ENCODE measurements at places on chromosomes 6 and 20.
A peak's percentile ranks its signal among the peaks of the same experiment; 100 is the strongest.

GRCh38 chr6:84553527-84553926 lies 210.9 kb downstream of the TBX18 start:
- no peak for DNase-seq

DNA sequence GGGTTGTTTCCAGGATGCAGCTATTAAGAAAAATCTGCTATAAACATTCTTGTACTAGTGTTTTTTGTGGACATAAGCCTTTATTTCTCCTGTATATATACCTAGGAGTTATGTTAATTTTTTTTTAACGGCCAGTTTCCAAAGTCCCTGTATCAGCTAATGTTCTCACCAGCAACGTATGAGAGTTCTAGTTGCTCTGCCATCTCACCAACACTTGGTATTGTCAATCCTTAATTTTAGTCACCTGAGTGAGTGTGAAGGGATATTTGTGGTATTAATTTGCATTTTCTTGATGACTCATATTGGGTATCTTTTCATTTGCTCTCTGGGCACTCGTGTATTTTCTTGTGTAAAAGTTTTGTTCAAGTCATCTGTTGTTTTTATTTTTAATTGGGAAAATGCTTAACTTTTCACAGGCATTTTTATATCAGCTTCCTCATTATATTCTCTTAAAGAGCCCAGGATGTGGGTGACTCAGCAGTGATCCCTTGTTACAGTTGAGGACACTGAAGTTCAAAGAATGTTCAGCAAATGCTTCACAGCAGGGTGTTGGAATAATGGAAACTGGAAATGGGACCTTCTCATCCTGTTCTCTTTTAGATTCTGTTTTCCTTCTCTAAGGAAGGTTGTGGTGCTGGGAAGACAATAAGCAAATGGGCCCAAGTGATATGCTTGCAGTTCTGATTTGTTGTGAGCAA lies 211.7 kb upstream of the PRND start:
- DNase-seq, result no peak

DNA sequence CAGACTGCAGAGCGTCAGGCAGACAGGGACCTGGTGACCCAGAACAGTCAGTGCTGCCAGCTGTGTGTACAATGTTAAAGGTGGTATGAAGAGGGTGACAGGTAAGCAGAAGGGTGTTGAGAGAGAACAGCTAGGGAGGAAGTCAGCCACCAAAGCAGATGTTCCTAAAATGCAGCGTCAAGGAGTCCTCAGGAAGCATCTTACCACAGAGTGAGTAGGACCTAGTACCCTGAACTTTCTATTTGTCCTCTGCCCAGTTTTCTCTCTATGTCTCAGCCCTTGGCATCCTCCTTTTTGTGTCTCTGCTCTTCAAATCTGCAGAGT lies 14.2 kb downstream of the STMND1 start:
- DNase-seq, result no peak

- DNase-seq, result no peak
These were observed 140.3 kb downstream of the SMOC2 start for GRCh38 chr6:168581236-168581635.

- DNase-seq, result no peak
These were observed 122.9 kb upstream of the FOXO3 start for GRCh38 chr6:108437821-108438220.

- no peak for DNase-seq
These were observed 413.7 kb downstream of the QKI start for GRCh38 chr6:163828038-163828795.

GRCh38 chr6:166143011-166143410 lies 24.6 kb downstream of the TBXT start:
- DNase-seq, result no peak

GRCh38 chr6:105616521-105616920 lies 213.6 kb upstream of the PREP start:
- DNase-seq, result no peak

DNA sequence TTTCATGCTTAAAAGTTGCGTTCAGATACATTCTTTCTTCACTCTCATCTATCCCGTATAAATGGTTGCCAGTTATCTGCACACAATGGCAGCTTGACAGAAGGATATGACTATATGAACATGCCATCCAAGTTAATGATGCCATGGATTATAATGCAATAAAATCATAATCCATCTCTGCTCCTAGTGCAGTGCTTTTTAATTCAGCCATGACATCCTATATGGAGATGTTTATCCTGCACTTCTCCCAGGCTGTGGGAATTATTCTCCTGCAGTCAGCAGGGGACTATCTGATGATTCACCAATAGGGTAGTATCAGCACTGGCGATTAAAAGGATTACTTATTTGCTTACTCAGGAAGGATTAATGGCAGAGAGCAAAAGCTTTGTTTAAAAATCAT lies 273.8 kb downstream of the SAMD5 start:
- no peak for DNase-seq

DNA sequence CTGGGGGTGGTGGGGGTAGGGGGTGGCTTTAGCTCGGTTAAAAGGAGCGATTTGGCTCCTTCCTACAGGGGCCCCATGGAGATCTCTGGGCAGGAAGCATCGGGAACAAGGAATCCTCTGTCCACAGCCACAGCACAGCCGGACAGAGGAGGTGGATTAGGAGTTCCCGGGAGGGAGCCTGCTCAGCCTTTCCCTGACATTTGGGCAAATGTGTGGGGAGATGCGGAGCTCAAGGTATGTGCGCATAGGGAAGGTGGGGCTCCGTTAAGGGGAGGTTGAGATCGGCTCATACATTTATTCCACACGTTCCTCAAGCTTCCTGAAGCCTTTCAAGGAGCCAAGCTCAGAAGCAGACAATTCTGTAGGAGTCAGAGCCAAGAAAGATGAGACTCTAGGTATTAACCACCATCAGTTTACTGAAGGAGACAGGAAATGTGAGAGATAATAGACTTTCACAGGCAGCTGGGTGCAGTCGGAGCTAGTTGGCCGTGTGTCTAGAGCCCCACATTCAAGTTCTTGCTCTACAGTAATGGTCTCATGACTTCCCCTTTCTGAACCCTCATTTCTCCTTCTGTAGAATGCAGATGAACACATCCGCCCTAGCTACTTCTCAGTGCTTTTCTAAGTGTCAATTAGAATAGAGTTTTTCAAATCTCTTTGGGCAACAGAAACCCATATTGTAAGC lies 40.8 kb upstream of the EPB41L1 start:
- DNase-seq, result no peak

GRCh38 chr6:157655139-157655538 lies 167.9 kb upstream of the SNX9 start:
- no peak for DNase-seq

DNA sequence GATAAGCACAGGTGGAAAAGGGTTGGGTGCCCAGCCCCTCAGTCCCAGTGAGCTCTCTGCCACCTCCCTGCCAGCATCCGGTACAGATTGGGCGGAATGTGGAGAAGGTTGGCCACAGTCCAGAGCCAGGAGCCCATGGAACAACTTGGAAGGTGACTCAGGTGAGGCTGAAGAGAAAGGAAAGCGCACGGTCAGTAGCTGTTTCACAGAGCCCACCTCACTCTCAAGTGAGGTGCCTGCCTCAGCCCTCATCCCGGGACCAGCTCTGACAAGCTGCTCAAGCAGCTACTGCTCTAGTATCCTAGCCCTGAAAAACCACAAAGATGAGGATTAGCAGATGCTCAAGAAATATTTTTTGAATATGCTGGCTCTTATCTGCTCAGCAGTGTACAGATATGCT lies 1.1 kb upstream of the MMP24OS start:
- no peak for DNase-seq

DNA sequence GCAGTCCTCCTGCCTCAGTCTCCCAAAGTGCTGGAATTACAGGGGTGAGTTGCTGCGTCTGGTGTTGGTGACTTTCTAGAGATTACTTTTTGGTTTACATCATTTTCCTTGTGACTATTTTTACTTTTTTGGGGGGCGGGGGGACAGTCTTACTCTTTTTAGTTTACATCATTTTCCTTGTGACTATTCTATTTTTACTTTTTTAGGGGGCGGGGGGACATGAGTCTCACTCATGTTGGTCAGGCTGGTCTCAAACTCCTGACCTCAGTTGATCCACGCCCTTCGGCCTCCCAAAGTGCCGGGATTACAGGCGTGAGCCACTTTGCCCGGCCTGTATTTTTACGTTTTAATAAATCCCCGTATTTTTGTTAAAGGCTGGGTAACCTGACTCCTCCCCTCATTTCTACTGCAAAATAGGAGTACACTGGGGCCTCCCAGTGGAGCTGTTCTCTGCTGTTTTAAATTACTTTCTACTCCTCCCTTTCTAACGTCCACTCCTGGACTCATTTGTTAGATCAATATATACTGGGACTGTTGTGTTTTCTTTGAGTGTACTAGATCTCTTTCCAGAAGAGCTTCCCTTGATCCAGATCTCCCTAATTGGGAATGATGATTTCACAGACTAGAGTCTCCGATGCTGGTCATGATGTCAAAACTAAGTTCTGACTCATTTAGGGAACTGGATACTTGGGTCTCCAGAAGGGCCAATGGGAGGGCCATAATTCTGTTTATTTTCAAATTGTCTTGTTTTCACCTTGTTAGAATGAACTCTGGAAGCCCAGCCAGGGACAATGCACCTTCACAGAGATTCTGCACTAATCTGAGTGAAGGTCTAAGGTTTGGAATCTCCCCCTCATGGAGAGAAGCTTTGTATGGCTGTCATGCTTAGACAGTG lies 9.2 kb downstream of the HSPA1B start:
- peak; percentile 39 for DNase-seq

- no peak for DNase-seq
These were observed 252.3 kb downstream of the NKAIN2 start for GRCh38 chr6:124055963-124056362.

- DNase-seq, result no peak
These were observed 33.6 kb upstream of the GMPR start for GRCh38 chr6:16204653-16205376.

DNA sequence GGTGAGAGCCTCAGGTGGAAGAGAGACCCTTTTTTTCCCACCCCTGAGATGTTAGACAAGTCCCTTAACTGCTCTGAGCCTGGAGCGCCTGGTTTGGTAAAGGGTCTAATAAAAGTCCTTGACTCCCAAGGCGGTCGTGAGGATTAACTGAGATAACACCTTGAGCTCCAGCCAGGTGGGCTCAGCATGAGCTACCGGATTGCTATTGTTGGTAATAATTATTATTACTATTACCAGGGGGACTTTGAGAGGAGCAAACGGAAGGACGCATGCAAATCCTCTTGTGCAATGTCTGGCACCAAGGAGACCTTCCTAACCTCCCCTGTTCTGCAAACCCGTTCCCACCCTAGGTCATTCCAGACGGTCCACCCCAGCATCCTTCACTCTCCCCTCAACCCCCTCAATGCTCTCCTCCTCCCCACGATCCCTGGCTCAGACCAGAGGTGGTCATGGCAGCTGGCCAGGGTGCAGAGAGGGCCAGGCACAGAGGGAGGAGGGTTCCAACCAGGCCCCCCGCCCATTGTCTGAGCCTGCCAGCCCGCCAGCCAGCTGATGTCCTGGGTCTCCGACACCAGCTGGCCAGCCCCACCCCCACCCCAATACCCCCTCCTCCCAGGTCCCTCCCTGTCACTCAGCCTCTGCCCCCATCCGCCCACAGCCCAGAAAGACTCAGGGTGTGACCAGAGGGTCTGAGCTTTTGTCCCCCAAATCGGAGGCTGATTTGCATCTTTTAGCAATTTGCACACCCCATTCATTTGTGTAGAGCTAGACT lies 14.3 kb upstream of the CBFA2T2 start:
- no peak for DNase-seq

DNA sequence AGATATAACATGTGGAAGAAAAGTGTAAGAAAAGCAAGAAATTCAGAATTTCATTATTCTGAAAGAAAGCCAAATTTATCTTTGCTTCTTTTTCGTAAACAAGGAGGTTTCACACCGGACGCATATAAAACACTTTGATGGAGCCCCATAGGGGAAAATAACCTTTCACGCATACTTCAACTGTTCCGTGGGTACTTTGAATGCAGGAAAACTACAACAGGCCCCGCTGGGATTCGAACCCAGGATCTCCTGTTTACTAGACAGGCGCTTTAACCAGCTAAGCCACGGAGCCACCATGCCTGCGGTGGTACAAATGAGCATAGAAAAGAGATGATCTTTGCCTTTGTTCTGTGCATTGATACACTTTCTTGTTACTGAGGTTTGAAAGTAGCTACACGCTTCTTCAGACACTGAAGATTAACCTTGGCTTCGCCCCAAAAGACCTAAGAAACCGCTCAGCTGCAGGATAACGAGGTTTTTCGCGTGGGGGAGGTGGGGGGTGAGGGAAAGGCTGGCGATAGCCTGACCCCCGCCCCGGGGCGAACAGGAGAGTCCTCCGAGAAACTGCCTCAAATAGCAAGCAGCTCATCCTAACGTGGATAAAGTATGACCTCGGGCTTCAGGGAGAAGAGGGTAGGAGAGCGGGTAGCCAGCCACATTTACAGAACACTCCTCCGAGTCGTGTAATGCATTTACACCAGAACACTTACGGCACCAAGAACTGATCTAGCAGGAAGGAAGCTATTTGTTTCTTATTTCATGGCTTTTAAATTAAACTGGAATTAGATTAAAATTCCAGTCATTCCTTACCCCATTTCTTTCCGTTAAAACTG lies 5.3 kb upstream of the HMGN4 start:
- DNase-seq, result peak; percentile 93

DNA sequence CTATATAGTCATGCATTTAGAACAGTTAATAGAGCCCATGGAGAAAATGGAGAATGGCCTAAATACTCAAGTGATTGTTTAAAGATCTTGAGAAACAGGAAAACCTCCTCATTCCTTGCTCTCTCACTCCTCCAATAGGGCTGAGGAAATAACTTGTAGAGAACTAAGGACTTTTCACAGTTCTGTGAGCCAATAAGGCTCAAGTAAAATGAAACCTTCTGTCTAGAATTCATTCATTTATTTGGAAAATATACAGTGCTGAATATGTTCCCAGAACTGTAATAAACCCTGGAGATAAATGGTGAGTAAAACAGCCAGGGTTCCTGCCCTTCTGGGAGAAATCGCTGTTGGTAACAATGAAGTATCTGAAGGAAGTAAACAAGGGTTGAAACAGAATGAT lies 35.3 kb downstream of the ELOVL2 start:
- DNase-seq, result no peak

DNA sequence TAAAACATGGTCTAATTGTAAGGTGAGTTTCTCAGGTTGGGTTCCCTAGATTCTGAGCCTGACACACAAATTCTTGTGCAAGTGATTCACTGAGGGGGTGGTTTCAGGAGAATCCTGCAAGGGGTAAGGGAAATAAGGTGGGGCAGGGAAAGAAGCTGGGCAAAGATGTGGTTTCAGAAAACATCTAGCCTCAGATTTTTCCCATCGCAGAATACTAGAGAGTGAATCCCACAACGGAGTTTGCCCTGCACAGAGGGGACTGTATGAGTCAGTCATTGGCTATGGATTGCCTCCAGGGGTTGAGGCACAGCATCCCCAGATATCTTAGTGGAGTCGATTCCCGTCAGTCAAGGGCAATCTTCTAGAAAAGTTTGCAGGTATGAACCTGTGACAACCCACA lies 65.2 kb downstream of the PRL start:
- no peak for DNase-seq
